Right lobe of liver (tissue), 6 donors: ENCODE measurements at places on chromosomes 16 and 17. TPM values are rescaled to one million over a fixed set of nuclear protein-coding genes. Genes with fewer than 3 reads are reported as not detected.

The SLC46A1 gene
- 34.1 TPM for total RNA-seq

The SP6 gene
- not detected for total RNA-seq

The BIRC5 gene
- total RNA-seq = 1.8 TPM

The ZNF286A gene
- total RNA-seq = 8.4 TPM

The CD300E gene
- total RNA-seq = 0.56 TPM

The MT1A gene
- total RNA-seq = 94.1 TPM

The HID1 gene
- total RNA-seq = 3.5 TPM

The MEOX1 gene
- total RNA-seq = not detected

The TEX19 gene
- not detected for total RNA-seq

The KRT33A gene
- total RNA-seq = not detected

The SLC9A5 gene
- 0.15 TPM for total RNA-seq

The KRT39 gene
- not detected for total RNA-seq
